ENCODE measurements at places on chromosomes 3 and 15. TPM values are rescaled to one million over a fixed set of nuclear protein-coding genes. Genes with fewer than 3 reads are reported as not detected.
A peak's percentile ranks its signal among the peaks of the same experiment; 100 is the strongest.

DNA sequence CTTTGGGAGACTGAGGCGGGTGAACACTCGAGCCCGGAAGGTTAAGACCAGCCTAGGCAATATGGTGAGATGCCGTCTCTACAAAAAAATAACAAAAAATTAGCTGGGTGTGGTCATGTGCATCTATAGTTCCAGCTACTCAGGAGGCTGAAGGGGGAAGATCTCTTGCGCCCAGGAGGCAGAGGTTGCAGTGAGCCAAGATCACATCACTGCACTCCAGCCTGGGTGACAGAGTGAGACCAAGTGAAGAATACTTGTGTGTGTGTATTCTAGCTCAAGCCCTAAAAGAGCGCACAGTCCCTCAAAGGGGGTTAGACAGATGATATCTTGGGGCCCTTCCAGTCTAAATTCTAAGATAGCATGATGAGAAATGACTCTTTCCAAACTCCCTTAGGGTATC lies 23.7 kb downstream of the DAPK2 start:
- ATAC-seq = no peak

GRCh38 chr15:93454788-93455187 lies 365.8 kb upstream of the RGMA start:
- no peak for ATAC-seq

AEN gene
- total RNA-seq = 43.6 TPM

SYNPR gene
- total RNA-seq = not detected

PSTPIP1 gene
- total RNA-seq = 137 TPM

DNA sequence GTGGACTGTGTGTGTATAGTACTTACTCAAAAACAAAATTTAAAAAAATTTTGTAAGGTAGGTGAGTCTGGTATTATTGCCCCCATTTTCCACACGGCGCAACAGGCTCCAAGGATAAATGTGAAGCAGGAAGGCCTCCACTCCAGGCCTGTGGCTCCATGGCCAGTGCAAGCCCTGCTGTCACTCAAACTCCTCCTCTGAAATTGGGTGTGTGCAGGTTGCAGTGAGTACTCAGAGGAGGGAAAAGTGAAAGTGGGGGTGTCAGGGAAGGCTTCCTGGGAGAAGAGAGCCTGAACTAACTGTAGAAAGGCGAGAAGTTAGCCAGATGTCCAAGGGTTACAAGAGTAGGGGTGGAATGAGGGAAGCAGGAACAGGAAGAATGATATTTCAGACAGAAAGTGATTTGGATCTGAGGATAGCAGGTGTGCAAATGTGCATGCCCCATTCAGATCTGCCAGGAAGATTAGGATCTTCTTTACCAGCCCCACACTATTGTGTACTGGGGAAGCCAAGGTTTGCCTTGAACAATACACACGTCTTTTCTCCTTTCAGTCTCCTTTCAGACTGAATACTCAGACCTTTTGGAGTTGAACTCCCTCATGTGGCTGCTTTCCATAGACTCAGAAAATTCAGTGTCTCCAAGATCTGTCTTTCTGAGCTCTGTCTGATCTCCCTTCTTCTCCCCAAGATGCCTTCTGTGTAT lies 48.7 kb upstream of the RYK start:
- ATAC-seq = no peak

NME9 gene
- 6.8 TPM for total RNA-seq

- no peak for ATAC-seq
Observed at GRCh38 chr3:189353988-189354889, 182.5 kb downstream of the TPRG1 start.

DNA sequence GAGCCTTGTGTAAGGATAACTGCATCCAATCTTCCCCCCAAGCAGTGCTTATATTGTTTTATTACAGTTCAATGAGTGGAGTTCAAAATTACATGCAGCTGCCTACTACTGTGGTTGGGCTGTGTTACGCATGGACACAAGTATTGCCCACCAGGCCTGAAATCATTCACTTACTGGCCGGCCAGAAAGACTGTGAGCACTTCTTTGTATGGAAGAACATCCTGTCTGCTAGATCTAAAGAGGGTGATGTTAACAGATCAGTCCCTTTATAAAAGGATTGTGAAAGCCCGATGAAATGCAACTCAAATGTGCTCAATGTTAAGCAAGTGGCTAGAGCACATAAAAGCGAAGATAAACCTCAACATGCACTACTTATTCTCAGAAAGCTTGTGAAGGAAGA lies 132.5 kb downstream of the FOXP1 start:
- ATAC-seq = no peak

- no peak for ATAC-seq
Observed at GRCh38 chr3:156840826-156841689, 14.9 kb downstream of the LEKR1 start.

TUSC7 gene
- not detected for total RNA-seq

GRCh38 chr15:37900326-37901221 lies 33.9 kb upstream of the TMCO5A start:
- no peak for ATAC-seq

DNA sequence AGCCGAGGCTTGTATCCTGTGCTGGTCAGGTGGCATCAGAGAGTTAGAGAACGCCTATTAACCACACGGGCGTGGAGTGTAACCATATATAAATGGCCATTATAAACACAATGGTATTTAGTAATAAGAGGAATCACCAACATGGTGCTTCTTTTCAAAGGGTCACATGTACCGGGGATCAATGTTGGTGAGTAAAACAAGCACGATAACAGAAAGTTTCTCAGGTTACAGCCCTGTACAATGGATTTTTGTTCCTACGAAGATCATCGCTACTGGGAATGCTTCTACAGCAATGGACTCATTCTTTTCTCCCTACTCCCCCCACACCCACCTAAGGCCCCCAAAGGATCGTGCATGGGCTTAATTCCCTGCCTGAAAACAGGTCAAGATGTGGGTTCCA lies 42.5 kb downstream of the MEIS2 start:
- no peak for ATAC-seq

DNA sequence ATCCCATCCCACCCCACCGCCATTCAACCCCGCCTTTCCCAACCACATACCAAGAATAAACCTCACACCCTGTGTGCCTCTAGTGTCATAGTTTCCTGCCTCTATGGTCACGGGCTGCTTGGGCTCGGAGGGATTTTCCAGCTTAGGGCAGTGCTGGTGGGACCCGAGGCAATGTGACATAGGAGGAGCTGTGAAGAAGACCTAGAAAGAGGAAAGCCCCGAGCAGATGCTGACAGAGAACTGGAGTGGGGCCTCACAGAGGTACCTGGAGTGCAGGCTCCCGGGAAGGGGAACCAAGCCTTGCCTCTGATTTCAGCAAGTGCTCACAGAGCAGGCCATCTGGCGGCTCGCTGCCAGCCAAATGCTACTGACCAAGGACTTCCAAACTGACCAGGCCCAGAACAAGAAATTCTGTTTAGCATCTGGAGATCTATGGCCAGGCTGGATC lies 27.5 kb downstream of the BHLHE40 start:
- ATAC-seq = peak; percentile 90

PTPN9 gene
- total RNA-seq = 38.4 TPM

PIERCE2 gene
- not detected for total RNA-seq

SEMA3B gene
- 1.2 TPM for total RNA-seq

DNA sequence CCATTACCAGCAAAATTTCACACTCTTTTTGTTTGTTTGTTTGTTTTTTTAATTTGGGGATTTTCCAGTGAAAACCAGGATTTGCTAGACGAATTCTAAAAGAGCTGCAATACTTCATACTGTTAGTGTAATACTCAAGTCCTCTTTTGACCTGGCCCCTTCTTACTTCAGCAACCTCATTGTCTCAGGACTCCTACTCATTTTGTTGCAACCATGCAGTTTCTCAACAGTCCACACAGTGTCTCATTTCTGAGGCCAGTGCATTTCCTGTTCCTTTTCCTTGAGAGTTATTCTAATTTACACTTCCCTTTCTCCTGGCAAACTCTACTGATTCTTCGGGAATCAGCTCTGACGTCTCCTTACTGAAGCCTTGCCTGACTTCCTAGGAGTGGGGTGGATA lies 35.6 kb downstream of the NSUN3 start:
- ATAC-seq = no peak

ANKRD28 gene
- total RNA-seq = 54.5 TPM

- no peak for ATAC-seq
Observed at GRCh38 chr15:43361313-43361903, 9.4 kb downstream of the ZSCAN29 start.

DNA sequence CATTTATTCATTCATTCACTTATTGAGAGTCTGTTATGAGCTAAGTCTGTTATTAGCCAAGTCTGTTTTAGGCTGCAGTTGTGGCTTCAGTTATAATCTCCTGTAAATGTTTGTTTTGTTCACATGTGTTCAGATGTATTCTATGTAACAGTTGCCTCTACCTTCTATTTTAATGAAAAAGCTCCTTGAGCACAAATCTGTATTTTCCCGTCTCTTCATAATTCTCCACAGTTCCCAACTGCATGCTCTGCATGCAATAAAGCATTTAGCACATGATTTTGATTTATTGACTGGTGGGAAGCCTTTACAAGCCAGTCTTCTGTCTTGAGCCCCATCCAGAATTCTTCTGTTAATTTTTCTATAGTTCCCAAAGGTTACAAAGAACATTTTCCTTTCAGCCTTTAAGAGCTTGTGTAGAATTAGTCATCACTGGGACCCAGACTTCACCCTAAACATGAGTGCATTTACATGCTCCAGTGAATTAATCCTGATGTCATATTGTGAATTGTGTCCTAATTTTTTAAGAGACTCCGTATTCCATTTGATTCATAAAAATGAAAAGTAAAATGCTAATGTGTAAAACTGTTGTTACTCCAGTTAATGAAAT lies 122.3 kb upstream of the NR2E3 start:
- no peak for ATAC-seq

DNA sequence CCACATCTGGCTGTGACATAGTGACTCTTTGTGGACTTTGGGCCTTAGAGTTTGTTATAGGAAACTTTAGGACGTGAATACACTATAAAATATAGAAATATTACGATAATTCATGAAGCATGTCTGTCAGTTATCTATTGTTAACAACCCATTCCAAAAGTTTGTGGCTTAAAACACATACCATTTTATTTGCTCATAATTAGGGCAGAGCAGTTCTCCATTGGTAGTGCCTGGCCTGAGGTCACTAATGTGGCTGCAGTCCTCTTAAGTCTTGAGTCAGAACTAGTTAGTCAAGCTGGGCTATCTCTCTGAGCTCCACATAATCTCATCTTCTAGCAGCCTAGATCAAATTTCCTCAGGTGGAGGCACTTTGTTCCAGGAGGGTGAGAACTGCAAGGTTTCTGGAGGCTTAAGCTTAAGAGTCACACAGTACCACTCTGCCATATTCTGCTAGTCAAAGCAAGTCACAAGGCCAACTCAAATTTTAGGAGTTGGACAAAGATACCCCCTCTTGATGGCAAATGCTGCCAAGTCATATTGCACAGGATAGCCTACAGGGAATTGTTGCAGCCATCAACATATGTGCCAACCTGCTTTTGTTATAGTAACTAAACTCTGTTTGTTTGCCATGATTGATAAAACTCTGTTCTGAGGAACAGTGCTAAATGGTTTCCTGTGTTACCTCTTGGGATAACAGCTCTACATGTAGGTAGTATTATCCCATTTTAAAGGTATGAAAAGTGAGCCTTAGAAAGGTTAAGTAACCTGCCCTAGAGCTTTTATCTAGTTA lies 8.7 kb downstream of the ATXN7 start:
- no peak for ATAC-seq

GRCh38 chr15:40660686-40661085 lies 34.3 kb upstream of the RAD51 start:
- peak; percentile 42 for ATAC-seq

PDZRN3 gene
- total RNA-seq = not detected

DNA sequence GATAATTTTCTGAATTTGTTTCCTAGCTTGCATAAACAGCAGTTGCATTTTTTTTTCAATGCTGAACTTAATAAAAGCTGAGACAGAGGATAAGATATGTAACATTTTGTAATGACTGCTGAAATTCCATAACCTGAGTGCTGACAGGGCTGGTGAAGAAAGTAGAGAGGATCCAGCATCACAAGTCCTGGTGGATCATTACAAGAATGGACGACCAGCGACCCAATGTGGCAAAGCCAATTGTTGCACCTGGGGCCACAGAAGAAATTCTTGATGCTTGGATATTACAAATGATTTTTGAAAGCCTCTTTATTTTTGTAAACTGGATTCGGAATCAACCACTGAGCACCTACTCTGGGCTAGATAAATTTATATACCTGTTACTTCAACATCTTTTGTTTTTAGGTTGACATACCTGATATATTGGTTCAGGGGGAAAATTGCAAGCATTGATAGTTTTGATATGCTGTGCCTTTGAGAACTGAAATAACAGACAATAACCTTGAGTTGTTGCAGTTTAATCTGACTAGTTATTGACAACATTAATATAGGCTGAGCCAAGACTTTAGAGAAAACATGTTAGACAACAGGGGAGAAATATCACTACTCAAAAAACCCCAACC lies 3.9 kb upstream of the ACTL6A start:
- no peak for ATAC-seq

IL20RB gene
- 3.7 TPM for total RNA-seq

DNA sequence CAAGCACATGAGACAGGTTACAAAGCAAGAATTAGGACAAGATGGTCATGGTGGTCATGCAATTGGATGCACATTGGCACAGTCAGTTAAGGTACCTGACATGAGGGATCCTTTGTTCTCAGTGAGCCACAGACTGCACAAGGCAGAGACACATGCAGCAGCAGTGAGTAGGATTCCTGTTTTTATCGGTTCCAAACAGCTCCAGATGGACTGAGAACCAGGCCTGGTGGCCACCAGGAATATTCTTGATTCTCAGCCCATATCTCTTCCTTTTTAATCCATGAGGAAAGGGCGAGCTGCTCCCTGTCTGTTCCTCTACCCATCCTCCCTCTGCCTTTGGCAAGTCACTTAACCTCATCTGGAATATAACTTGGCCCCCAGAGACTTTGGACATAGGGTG lies 410.8 kb downstream of the GAP43 start:
- no peak for ATAC-seq

SMCO1 gene
- total RNA-seq = not detected

- ATAC-seq = no peak
Observed at GRCh38 chr3:154536751-154537150, 106.8 kb upstream of the GPR149 start.

DNA sequence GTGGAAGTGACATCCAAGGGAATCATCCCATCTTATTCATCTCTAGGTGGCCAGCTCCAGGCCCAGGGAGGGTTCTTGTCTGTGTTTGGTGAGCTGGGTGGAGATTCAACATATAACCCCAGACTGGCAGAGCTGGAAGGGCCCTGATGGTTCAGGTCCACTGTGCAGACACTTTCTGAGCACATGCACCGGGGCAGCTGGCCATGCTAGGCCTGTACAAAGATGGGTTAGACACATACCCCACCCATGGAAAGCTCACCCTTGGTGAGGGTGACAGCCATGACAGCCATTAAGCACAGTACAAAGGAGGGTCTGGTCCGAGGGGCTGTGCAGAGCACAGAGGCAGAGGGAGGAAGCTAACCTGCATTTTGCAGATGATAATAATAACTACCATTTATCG lies 100.4 kb downstream of the CORO2B start:
- no peak for ATAC-seq

DNA sequence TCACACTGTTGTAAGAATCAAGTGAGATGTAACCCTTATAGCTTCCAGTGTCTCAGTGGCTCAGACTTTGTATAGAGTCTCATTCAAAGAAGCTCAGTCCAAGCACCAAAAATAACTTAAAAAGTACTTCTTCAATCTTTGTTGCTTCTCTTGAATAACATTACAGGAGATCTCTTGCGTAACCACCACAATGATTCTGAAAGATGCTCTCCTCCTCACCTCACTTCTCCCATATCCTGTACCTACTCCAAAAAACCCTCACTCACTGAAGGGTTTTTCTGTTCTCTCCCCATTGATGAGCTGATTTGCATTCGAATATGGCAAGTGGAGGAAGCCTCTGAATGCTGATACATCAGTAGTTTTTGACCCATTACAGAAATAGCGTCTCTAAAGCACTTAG lies 39.4 kb upstream of the MRPS22 start:
- no peak for ATAC-seq

- no peak for ATAC-seq
Observed at GRCh38 chr3:101179637-101180036, 140.7 kb downstream of the IMPG2 start.

ABTB1 gene
- total RNA-seq = 16.1 TPM

Data from activated T-helper 17 cell treated with anti-CD3 and anti-CD28 coated beads, Interleukin-2, amount 50 U/mL, for 72 hours (primary cell).